Colonic mucosa (tissue), 4 donors: ENCODE measurements at places on chromosomes 5 and 9. TPM values are rescaled to one million over a fixed set of nuclear protein-coding genes. Genes with fewer than 3 reads are reported as not detected.

GAS1 gene
- 0.74 TPM for total RNA-seq

RNF183 gene
- 0.57 TPM for total RNA-seq

FBXO10 gene
- total RNA-seq = 2.9 TPM

EIF4EBP3 gene
- total RNA-seq = 13.5 TPM

PCDHGA11 gene
- 1.6 TPM for total RNA-seq

C9orf50 gene
- not detected for total RNA-seq

ZNF366 gene
- 0.47 TPM for total RNA-seq

C9orf153 gene
- total RNA-seq = not detected

PCDHA13 gene
- 0.05 TPM for total RNA-seq

CARTPT gene
- 2.4 TPM for total RNA-seq

RAB3C gene
- total RNA-seq = 1.2 TPM

IFNA2 gene
- total RNA-seq = not detected

MLANA gene
- total RNA-seq = not detected

IL17B gene
- total RNA-seq = 0.42 TPM

HTR1A gene
- total RNA-seq = not detected

PRDM9 gene
- not detected for total RNA-seq

TXNDC8 gene
- total RNA-seq = not detected

ANXA6 gene
- total RNA-seq = 21.2 TPM

SOWAHA gene
- total RNA-seq = 12.4 TPM

CD274 gene
- total RNA-seq = 2.0 TPM

DIAPH1 gene
- 113 TPM for total RNA-seq

EDIL3 gene
- 23.6 TPM for total RNA-seq

SKIC3 gene
- 65.8 TPM for total RNA-seq

MAMDC4 gene
- total RNA-seq = 61.7 TPM

PCDHGB4 gene
- total RNA-seq = 0.69 TPM

TMEM174 gene
- total RNA-seq = not detected

PPP3R2 gene
- total RNA-seq = not detected

SLC23A1 gene
- total RNA-seq = 5.0 TPM

IGFBPL1 gene
- 1.3 TPM for total RNA-seq

LTC4S gene
- 5.4 TPM for total RNA-seq

CCDC192 gene
- not detected for total RNA-seq

FBP1 gene
- total RNA-seq = 43.8 TPM

SMIM33 gene
- 5.9 TPM for total RNA-seq

PAPPA gene
- total RNA-seq = 1.2 TPM

N4BP3 gene
- 3.3 TPM for total RNA-seq

KIF12 gene
- 33.8 TPM for total RNA-seq

KIF24 gene
- 2.2 TPM for total RNA-seq

ENTR1 gene
- 48.4 TPM for total RNA-seq

C9orf43 gene
- total RNA-seq = 0.57 TPM

GNA14 gene
- total RNA-seq = 11.7 TPM
